AG08396 (cell line): ENCODE measurements at places on chromosomes 3 and 15.
A peak's percentile ranks its signal among the peaks of the same experiment; 100 is the strongest.

DNA sequence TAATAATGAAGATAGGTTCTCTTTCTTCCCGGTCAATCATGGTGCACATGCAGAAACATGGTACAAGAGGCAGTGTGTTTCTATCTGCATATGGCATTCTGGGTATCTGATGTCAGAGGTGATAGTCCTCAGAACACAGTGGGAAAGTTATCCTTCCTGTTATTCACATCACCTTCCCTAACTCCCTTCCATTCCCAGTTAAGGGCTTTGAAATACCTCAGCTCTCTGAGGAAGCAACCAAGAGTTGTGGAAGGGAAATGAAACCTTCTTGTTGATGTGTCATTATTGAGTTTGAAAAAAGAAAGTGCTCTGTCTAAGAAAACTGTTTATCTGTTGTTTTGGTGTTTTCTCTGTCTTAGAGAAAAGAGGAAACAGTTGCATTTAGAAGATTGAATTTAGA, 21.9 kb upstream of the P2RY13 start:
- no peak for DNase-seq

DNA sequence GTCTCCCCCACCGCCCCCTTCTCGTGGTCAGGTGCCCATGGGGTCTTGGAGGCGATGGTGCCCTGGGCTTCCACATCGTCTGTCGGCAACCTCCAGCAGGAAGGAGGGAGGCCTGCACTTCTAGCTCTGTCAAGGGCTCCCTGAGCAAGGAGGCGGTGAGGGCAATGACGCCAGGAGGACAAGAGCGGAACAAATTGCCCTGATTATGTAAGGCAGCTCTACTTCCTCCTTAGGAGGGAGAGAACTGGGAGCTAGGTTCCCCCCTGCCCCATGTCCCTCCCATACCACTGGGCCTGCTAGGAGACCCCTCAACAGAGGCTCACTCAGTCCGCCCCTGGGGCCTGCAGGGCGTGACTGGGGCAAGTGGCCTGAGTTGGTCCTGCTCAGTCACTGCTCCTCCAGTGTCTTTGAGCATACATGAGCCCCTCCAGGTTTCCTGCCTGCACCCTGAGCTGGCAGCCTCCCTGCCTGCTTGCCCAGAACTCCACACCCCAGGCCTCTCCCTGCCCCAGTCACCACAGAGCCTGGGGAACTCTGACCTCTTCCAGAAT, 56.1 kb downstream of the CACNA2D2 start:
- no peak for DNase-seq

DNA sequence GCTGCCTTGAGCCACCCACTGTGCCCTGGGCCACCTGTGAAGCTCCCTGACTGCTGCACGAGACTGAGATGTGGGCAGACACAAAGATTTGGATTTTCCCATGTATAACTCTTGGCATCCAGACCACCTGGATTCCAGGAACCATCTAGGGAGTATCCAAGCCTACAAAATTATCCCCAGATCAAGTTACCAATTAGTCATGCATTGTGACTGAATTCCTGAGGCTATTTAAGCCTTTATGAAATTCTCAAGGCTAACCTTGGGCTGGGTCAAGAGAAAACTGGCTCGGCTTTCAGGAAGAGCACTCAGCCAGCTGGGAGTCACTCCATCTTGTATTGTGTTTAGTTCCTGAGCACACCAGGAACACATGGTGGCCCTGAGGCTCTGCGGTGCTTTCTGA, 13.3 kb upstream of the ATP13A5 start:
- peak; percentile 4 for DNase-seq

DNA sequence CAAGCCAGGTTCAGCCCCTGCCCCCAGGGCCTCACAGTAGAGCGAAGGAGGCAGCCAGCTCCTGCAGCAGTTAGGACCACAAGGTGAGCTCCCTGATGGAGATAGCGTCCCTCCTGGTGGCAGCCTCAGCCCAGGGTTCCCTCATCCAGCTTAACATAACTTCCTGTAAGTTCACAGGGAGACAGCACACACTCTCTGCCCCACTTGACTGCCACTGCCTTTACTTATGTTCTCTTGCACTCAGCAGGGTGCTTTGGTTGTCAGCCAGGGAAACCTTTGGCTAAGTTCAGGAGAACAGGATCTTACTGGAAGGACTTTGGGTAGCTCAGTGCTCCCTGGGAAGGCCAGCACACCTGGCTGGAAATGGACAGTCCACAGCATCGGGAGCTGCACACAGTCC, 10.9 kb downstream of the KBTBD13 start:
- DNase-seq = no peak

GRCh38 chr15:29105151-29105854, 164.3 kb downstream of the NSMCE3 start:
- DNase-seq = no peak

DNA sequence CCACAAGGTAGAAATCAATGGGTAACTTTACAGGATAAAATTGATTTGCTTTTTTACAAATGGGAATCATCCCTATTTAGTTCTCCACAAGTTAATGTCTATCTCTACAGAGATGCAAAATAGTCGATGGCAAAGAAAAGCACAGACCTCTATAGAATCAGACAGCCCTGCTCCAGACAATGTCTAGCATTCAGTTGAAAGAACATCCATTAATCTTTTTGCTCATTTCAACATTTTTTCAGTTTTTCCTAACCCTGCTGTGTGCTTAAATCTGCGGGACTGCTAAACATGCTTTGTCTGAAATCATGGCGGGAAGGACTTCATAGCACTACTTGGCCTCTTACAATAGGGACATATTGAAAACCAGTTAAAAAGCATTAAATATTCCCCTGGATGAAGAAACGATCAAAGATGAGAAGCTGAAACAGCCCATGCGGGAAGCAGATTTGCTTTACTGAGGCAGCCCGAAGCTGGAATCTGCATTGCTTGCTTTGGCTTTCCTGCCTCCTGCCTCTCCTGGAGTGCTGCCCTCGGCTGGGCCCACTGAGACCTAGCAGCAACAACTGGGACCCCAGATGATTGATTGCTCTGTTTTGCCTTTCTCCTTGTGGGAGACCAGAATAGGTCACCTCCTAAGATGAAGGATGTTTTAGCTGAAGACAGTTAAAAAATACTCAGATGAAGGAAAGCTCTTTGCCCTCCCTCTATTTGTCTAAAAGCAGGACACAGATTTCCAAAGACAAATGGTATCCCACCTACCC, 38.5 kb upstream of the RASGRP1 start:
- no peak for DNase-seq

GRCh38 chr3:165194511-165195240, 1.5 kb downstream of the SLITRK3 start:
- DNase-seq = no peak

DNA sequence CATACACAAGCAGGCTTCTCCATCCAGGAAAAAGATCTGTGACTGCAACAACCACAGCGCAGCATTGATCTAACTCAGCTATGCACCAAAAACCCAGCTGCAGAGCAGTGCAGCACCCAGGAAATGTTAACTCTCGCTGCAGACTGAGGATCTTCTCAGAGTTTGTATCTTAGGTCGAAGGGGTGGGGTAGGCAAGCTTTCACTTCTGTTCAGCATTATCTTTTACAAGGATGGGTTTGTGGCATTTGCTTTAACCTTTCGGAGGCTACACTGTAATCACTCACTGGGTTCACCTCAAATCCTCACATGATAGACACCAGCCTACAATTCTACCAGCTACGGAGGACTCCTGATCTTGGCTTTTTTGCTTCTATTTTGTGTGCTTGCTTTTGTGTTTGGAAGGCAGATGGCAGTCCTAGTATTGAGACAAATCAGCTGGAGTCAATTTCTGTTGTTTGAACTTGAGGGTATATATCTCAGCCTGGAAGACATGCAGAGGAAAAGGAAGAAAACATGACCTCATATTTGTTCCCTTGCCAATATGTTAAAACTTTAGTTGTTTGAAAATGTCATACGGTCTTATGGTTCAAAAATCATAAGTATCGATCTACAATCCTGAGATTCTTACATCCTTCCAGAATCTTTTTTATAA, 25.2 kb downstream of the LRRK1 start:
- no peak for DNase-seq

GRCh38 chr15:80996247-80996646, 4.5 kb upstream of the TLNRD1 start:
- DNase-seq = no peak

DNA sequence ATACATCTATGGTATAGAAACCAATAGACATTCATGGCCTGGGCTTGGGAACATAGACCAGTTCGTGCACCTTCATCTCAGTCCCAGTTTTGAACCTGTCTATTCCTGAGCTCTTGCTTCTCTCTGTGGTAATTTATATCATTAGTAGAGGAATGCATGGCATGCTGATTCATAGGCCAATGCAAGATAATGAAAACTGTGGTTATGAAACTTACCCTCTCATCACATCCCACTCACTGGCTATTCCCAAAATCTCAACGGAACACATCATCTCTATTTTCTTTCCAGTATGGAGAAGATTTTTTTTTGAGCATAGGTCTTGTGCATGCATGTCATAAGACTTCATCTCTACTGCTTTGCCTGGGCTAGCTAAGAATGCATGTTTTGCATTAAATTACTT, 18.7 kb upstream of the P2RY12 start:
- peak; percentile 51 for DNase-seq

DNA sequence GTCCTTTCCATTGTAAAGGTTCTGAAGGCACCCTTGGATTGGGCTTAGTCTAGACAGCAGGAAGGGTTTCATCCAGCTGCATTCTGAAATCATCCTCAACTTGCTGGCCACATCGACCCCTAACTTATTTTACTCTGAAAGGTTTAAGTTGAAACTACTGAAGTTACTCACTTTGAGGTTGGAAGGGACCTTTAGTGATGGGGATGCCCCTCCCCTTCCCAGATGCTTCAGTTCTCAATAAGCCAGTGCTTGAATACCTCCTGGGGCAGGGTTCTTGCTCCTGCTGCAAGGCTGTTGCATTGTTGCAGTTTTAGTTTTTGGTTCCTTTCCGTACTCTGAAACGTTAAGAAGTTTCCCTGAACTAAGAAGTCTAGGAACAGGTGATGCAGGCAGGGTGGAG, 26.4 kb downstream of the FGD5 start:
- no peak for DNase-seq

GRCh38 chr15:77034695-77035489, 36.0 kb downstream of the TSPAN3 start:
- DNase-seq = peak; percentile 58

DNA sequence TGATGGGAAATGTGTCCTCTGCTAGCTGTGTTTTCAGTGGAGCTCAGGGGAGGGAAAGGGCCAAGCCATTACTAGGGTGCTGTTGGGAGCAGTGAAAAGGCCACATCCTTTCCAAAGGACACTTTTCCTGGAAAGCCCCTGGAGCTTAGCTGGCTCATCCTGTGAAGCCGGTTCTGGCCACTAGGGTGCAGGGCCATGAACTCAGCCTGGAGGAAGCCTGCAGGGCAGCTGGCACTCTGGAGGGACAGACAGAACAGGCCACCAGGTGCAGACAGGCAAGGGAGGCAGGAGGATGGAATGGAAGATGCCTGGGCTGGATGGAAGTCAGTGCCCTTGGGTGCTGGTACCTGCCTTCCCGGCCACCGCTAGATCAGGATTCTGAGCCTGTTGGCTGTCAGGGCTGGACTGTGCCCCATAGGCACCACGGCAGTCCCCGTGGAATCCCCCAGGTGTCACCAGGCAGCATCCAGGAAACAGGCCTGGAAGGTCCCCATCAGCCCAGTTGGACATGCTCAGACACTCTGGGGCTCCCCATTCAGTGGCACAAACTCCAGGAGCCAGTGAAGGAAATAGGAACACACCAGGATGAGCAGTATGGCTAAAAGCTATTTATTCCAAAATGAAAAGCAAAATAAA, 76.2 kb upstream of the C2CD4B start:
- no peak for DNase-seq

DNA sequence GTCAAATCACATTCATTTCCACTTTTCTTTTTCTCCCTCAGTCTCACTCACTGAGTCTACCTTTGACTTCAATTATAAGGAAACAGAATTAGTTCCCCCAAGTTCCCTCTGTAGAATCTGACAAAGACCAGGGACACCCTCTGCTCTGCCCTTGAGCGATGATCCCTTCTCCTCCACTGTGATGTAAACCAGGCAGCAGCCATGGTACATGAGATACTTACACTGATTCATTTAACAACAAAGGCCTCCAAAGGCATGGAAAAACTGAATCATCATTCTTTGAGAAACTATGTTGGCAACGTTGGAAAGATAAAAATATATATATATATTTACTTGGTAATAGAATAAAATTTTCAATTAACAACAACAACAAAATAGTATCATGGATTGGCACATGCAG, 84.1 kb downstream of the P3H2 start:
- no peak for DNase-seq

DNA sequence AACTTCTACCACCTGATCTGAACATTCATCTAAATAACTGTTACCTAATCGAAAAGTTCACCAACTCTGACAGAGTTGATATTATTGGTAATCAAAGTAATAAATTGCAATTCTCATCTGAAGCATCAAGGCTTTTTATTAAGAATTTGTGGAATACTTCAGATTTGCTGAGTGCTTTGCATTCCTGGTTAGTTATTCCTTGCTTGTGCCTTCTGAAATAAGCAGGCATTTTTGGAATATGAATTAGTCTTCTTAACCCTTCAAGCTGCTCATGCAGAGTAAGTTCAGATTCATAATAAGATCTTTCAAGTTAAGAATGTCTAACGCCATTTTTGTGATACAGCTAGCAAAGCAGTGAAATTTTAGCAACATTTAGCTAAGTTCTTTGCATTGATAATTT, 188.5 kb downstream of the ALCAM start:
- peak; percentile 5 for DNase-seq

DNA sequence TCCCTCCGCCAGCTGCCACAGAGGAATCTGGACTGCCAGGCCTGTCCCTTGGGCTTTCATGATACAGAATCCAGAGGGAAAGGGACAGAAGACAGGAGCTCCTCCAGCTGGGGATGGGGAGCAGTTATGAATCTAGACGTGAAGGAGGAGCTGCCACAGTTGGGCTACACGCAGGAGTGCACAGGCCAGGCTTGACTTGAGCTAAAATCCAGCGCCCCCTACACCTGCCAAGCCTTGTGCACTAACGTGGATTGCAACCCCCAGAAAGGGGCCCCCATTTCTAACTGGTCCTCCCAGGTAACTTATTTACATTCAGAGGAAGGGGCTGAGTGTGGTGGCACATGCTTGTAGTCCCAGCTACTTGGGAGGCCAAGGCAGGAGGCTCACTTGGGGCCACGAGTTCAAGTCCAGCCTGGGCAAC, 14.3 kb downstream of the KLHL6 start:
- no peak for DNase-seq

- DNase-seq = no peak
Measured at GRCh38 chr15:65085207-65085753, 8.7 kb downstream of the KBTBD13 start.

DNA sequence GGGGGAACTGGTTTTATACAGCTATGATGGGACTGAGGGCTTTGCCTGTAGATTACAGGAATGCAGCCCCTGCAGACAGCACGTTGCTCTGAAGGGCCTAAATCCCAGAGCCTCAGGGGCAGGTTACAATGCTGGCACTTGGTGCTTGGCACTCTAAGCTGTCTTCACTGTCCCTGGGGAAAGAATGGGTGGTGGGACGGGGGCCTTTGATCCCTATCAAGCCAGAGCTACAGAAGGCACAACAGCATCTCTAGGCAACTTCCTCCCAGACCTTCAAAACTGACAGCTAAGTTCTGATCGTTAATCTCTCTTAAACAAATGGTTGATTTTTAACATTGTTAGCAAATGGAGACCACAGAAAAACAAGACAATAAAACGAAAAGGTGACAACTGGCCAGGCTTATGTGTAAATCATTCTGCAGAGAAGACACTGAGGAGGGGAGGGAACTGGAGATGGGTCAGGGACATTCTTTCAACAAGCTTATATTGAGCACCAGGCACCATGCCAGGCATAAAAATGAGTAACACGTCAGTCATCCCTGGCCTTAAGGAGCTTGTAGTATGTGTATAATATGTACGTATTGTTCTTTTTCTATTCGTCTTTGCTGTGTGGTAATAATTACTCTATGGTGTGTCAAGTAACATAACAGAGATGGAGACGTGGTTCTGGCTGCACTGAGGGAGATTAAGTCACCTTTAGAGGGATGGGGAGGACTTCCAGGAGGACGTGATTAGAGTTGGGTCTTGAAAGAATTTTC, 49.1 kb downstream of the CA12 start:
- DNase-seq = peak; percentile 72
